ENCODE measurements at places on chromosomes 6 and 20.
A peak's percentile ranks its signal among the peaks of the same experiment; 100 is the strongest.

DNA sequence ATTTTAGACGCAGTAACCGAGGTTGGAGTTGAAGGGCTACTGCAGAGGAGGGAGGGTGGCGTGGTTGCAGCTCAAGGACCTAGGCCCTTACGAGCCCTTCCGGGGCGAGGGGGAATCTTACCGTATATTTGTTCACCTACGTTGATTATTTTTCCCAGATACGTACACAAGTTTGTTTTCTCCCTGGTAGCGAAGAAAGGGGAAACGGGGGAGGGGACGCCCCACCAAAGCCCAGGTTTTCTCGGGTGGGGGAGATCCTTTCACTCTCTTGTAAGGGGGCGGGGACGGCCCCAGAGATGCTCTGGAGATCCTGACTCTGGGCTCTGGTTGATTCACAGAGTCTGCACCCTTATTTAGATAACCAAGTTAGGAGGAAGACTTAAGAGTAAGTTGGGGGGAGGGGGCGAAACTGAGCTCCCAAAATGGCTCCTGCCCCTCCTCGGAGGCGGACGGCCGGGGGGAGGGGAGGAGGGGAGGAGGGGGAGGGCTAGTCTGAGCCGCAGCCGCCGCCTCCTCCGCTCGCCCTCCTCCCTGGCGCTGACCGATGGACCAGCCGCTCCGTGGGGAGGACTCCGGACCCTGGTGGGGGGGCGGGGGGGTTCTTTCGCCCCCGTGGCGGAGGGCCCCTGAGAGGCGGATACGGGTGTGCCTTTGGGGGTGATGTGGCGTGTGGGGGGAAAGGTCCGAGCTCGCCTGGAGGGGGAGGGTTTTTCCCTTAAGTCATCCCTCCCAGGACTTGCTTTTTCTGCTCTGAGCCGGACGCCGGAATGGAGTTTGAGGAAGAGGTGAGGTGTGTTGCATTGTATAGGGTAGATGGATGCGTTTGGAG is 2.2 kb downstream of the BRD2 start:
- DNase-seq: peak; percentile 92

- DNase-seq: no peak
These were observed 45.9 kb upstream of the TAB2 start for GRCh38 chr6:149271348-149272340.

DNA sequence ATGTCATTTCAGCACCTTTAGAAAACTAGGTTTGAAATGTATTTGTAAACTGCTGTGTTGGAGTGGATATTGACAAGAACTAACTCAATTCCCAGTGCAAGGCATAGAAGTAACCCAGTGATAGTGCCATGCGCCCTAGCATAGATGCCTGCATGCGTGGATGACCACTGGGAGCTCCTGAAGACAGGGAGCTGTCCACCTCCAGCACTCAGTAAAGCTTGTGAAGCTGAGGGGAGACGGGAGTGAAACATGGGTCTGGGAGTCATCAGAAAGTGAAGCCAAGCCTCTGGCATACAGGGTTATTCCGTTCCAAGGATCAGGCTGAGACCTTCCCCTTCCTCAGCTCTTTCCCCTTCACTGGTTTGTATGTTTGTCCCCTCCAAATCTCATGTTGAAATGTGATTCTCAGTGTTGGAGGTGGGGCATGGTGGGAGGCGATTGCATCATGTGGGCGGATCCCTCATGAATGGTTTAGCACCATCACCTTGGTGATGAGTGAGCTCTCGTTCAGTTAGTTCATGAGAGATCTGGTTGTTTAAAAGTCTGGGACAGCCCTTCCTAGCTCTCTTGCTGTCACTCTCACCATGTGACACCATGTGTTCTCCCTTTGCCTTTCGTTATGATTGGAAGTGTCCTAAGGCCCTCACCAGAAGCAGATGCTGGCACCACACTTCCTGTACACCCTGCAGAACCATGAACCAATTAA is 146.5 kb upstream of the FERMT1 start:
- no peak for DNase-seq

DNA sequence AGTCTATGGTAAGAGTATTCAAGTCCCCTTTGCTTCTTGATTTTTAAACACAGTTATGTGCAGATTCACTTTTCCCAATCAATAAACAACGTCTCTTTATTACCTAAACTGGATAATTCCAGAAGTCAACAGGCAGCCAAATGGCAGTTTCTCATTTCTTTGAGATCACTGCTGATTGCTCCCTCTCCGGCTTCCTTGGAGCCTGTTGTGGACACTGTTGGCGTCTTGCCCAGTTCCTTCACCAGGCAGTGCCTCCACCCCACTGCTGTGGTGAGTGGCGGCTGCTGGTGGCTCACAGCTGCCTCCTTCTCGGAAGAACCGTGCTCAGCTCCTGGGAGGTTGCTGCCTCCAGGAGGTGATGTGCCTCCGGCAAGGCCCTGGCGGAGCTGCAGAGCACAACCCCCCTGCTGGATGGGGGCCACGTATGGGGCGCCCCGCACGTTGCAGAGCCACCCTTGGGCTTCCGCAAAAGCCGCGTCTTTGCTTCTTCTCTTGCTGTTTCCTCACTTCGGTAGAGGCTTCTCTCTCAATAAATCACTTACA is 105.1 kb upstream of the CNKSR3 start:
- DNase-seq: no peak

- DNase-seq: peak; percentile 73
These were observed 137.8 kb upstream of the SPACA1 start for GRCh38 chr6:87909849-87910248.
